Renal cortex interstitium (tissue), 15 donors: ENCODE measurements at places on chromosomes 13 and 19. TPM values are rescaled to one million over a fixed set of nuclear protein-coding genes. Genes with fewer than 3 reads are reported as not detected.

DNA sequence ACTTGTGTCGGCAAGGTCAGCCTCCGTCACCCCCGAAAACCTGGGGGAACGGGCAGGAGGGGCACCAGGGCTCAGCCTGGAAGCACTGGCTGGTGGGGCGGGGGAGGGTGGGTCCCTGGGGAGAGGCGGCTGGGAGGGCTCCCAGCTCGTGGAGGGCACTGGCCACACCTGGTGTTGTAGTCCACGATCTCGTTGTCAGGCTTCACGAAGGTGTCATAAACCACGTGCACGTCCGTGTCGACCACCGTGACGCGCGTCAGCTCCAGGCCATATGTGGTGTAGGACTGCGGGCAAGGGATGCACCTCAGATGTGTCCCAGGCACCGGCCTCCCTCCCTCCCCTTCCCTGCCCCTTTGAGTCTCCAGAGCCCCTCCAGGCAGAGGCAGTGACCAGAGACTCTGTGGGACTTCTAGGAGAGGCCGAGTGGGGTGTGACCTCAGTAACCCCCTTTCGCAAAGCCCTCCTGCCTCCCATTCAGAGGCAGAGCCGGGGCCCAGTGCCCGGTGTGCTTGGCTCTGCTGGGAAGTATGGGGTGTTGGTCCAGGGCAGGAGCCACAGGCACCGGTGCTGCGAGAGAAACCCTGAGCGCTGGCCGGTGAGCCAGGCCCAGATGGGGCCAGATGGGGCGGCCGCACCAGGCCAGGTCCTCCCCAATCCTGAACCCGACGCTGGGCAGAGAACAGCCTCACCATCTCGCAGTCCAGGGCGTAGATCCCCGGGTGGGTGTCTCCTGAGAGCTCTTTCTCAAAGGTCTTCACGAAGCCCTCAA, 4.6 kb upstream of the ATP8B3 start:
- no peak for DNase-seq

- DNase-seq = no peak
Measured at GRCh38 chr13:78409172-78409571, 194.2 kb downstream of the POU4F1 start.

DNA sequence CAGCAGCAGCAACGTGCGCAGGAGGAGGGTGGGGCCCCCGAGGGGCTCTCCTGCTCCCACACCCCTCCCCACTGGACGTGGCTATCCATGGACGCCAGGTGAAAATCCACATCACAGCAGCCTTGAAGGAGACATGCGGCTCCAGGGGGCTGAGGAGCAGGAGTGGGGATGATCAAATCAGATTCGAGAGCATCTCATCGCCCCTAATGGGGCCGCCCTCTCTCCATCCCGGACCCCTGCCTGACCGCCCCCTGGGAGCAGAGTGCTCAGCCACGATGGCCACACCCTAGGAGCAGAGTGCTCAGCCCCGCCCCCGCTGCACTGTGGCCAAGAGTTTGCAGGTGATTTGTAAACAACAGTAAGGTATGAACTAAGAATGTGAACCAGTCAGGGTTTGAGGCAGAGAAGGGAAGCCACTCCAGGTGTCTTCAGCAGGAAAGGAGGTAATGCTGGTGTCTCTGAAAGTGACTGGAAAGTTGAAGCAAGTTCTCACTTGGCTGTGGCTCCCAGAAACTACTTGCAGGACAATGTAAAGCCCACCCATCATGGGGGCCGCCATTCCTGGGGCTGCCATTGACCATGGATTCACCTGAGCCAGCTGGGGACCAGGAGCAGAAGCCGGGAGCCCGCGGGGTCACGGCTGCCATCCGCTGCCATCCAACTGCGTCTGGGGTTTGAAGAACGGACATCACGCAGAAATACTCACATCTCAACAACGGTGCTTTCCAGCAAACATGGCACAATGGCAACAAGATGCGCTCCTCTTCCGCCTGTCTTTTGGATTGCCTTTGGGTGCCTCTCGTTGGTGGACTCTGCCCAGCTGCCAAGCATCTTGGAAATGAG, 71.8 kb downstream of the SPACA7 start:
- DNase-seq = no peak

- no peak for DNase-seq
Measured at GRCh38 chr13:53463106-53463505, 434.5 kb downstream of the OLFM4 start.

DNA sequence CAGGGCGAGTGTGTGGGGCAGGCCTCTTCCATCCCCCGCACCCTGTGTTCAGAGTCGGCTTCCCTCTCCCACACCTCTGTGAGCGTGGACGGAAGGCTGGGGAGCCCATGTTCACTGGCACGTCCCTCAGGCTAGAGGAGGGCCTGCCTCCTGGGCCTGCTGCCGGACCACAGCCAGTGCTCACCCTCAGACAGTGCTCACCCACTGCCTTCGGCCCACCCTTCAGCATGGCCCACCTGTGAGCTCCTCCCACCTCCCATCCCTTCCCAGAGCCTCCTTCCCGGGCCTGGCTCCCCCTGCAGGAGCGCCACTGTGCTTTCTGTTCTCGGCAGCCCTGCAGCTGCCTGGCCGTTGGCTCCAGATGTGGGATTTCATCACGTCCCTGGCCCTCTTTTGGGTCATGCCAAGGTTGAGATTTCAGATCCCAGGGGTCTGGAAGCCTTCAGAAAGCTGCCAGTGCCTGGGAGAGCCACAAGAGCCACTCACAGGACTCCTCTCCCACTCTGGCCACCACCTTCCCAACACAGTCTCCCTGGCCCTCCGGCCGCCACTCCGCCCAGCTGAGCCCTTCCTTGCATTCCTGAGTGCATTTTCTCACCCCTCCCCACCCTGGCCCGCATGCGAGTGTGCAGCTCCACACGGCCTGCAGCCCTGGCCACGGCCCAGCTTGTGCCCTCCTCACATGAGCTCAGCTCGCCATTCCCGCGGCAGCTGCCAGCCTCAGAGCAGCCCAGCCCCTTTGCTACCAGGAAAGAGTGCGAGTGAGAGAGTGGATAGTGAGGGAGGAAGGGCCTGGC, 25.3 kb downstream of the CAPN12 start:
- no peak for DNase-seq

DNA sequence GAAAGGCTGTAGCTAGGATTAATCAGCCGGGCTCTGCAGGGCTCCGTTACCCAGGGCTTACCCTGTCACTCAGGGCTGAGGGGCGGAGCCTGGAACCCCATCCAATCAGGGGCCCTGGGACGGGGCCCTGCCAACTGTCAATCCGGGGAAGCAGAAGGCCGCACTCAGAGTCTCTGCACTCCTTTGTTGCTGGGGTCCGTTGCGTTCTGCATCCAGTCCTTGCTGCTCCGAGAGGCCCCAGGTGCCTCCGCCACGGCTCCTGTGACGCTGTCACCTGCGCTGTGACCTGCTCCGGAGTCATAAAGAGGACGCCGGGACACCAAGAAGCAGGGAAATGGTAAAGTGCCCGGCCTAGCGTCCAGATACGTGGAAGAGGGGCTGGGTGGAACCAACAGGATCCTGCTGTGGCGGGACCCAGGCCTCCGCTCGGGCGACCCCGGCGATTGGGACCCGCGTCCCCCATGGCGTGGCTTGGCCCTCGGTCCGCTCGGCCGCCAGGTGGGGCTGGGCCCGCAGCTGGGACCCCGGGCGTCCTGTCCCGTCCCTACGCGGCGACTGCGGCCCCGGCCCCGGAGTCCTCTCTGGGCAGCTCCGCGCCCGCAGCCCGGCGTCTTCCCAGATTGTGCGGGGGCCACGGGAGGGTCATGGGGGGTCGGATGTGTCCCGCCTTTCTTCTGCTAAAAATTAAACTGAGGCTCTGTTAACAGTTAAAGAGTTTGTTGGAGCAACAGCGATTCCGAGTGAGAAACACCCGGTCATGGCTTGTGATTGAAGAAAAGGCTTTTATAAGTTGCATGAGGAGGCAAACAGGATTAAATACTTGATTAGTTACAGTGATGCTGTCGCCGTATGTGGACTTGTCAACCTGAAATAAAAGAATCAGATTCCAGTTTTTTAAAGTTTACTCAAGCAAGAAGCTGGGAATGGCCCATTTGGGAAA, at the start of gene ZNF491:
Gene ZNF491 (plus strand): TSS at position 133 of the 940 bp plus-strand sequence. CDS start 7,431 bp downstream, outside the sequence.
- peak; percentile 90 for DNase-seq

DNA sequence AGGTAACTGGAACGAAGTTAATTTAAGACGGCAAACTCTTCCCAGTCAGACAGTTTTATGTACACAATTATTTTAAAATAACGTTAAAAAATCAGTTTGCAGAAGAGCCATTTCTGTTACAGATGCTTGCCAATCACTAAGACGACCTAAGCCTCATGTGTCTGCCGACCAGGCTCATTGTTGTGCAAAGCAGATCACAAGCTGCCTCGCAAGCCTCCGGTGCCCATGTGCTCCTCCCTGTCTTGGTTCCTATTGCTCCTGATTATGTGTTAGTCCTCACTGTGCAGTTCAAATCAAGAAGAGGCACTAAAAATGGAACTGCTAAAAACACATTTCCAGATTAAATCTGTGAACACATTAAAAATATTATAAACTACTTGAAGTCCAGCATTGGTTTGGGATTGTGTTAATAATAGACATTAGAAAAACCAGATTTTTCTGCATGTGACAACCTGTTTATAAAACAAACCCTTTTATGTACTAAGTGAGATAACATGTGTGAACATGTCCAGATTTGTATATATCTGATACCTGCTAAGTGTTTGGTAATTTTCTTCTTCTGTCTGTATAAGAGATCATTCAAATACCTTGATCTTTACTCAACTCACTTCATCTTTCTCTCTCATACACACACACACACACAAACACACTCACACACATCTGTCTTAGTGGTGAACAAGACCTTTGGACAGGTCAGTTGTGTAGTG, 81.9 kb upstream of the SLC15A1 start:
- DNase-seq = no peak

DNA sequence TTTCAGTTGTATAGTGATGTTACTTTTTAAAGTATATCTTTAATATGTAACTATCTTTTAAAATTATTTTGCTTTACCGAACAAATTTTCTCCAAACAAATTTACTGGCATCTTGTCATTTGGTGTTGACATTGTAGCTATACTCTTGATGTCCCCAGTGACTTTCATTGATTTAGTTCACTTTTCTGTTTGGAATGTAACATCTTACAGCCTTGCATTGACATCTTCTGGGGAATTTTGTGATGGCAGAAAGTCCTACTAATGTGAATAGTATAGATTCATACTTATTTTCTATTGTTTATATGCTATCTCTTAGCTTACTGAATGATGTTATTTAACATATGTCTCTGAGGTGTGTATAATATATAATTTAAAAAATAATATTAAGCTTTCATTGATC, 800.9 kb upstream of the ATXN8OS start:
- DNase-seq = no peak

GRCh38 chr19:4705413-4706131, 18.1 kb downstream of the DPP9 start:
- DNase-seq = no peak

LYPD3 gene
- 1.8 TPM for polyA plus RNA-seq

ZNF835 gene
- 4.7 TPM for polyA plus RNA-seq

DPP9 gene
- polyA plus RNA-seq = 24.1 TPM
